CD8-positive, alpha-beta memory T cell (primary cell): ENCODE measurements at places on chromosomes 1 and 21. TPM values are rescaled to one million over a fixed set of nuclear protein-coding genes. Genes with fewer than 3 reads are reported as not detected.

MXRA8 gene
- total RNA-seq, result 0.29 TPM

SLC44A3 gene
- 0.47 TPM for total RNA-seq

S100A5 gene
- 0.61 TPM for total RNA-seq

ELAVL4 gene
- total RNA-seq, result not detected

RHOU gene
- total RNA-seq, result 0.88 TPM

PGLYRP3 gene
- total RNA-seq, result not detected

TCHHL1 gene
- not detected for total RNA-seq

LY9 gene
- 16.4 TPM for total RNA-seq

GSTM5 gene
- not detected for total RNA-seq

SYNC gene
- not detected for total RNA-seq

IGSF21 gene
- total RNA-seq, result not detected

MRTO4 gene
- total RNA-seq, result 137 TPM

RHEX gene
- total RNA-seq, result not detected

GBP1 gene
- 52.1 TPM for total RNA-seq

SLAMF7 gene
- 79.5 TPM for total RNA-seq

SAMD13 gene
- total RNA-seq, result 0.35 TPM

TENT5C gene
- total RNA-seq, result 4.1 TPM

NPHS2 gene
- not detected for total RNA-seq

AZIN2 gene
- total RNA-seq, result 2.1 TPM

NR1I3 gene
- total RNA-seq, result not detected

AGBL4 gene
- not detected for total RNA-seq

CCDC27 gene
- total RNA-seq, result not detected

S100A7 gene
- not detected for total RNA-seq

ARHGAP30 gene
- total RNA-seq, result 147 TPM

C1QA gene
- 0.53 TPM for total RNA-seq

ANKRD35 gene
- 0.80 TPM for total RNA-seq

AMY1A gene
- total RNA-seq, result not detected

CFAP74 gene
- not detected for total RNA-seq

CFAP126 gene
- not detected for total RNA-seq

PEX10 gene
- 25.6 TPM for total RNA-seq

HCRTR1 gene
- not detected for total RNA-seq

PKNOX1 gene
- total RNA-seq, result 22.9 TPM

LRRN2 gene
- not detected for total RNA-seq

REN gene
- not detected for total RNA-seq

CCSAP gene
- 4.9 TPM for total RNA-seq

RC3H1 gene
- 39.7 TPM for total RNA-seq

RGS16 gene
- 59.9 TPM for total RNA-seq

ADAMTSL4 gene
- 0.31 TPM for total RNA-seq

LENEP gene
- total RNA-seq, result 0.72 TPM

NBPF20 gene
- total RNA-seq, result 1.9 TPM

CMPK1 gene
- total RNA-seq, result 131 TPM

CHRNB2 gene
- total RNA-seq, result not detected

NASP gene
- 212 TPM for total RNA-seq

BACH1 gene
- 25.6 TPM for total RNA-seq

MANEAL gene
- 8.0 TPM for total RNA-seq

TTC24 gene
- total RNA-seq, result 7.4 TPM

WNT2B gene
- total RNA-seq, result 0.13 TPM

SLC19A1 gene
- total RNA-seq, result 66.8 TPM

SPRR2G gene
- total RNA-seq, result not detected

UBQLN4 gene
- total RNA-seq, result 61.9 TPM

ATP1A4 gene
- total RNA-seq, result not detected

TNNT2 gene
- not detected for total RNA-seq

MAP10 gene
- 1.8 TPM for total RNA-seq

CTSE gene
- not detected for total RNA-seq

CD53 gene
- 190 TPM for total RNA-seq

FAM72D gene
- 9.6 TPM for total RNA-seq

DCST1 gene
- total RNA-seq, result not detected

LCE2B gene
- total RNA-seq, result not detected

SERPINC1 gene
- total RNA-seq, result not detected
